ENCODE measurements at places on chromosomes 4 and X.

- no peak for DNase-seq
These were observed 52.5 kb upstream of the INTU start for GRCh38 chr4:127580300-127580699.

- no peak for DNase-seq
These were observed 212.0 kb upstream of the KLF3 start for GRCh38 chr4:38452009-38452408.

DNA sequence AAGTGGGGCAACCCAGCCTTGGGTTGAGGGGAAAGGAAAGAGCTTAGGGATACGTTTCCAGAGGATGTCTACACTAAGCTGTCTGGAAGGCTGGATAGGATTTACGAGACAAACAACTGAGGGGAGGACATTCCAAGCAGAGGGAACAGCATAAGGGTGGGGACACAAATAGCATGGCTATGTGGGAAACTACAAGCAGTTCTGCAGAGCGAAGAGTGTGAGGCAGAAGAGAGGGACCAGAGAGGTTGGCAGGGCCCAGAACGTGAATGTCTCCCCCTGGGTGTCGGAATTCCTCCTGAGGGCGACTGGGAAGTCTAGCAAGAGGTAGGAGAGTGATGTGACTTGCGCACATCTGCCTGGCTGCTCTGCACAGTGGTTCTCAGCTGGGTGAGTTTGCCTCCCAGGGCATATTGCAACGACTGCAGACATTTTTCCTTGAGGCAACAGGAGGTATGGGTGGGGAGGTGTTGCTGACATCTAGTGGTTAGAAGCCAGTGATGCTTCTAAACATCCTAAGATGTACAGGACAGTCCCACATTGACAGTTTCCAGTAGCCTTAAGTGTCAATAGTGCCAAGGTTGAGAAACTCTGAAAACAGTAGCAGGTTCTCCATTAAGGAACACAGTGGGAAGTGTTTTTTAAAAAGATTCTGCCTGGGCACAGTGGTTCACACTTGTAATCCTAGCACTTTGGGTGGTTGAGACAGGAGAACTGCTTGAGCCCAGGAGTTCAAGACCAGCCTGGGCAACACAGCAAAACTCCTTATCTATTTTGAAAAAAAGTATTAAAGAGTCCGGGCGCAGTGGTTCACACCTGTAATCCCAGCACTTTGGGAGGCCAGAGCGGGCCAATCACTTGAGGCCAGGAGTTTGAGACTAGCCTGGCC, 9.2 kb downstream of the NDUFA1 start:
- peak; percentile 16 for DNase-seq

- DNase-seq, result no peak
These were observed 24.1 kb upstream of the WFS1 start for GRCh38 chr4:6245246-6246169.

GRCh38 chrX:124594017-124594651, 247.8 kb downstream of the SH2D1A start:
- no peak for DNase-seq

DNA sequence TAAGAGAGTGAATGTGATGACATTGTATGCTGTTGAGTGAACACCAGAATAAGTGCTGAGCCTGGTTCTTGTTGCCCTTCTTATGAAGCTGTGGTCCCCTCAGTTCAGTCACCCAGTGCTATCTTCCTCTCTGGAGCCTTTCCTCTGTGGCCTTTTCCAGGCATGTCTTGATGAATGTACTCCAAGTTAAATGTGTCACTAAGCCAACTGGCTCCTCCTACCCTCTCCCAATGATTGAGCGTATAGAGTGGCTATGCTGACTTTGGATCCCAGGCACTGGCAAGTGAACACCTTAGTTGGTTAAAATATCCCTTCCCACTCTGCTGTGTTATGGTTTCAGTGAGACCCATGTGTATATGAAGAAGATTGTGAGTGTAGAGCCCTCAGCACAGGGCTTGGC, 134.1 kb upstream of the MAMLD1 start:
- no peak for DNase-seq

DNA sequence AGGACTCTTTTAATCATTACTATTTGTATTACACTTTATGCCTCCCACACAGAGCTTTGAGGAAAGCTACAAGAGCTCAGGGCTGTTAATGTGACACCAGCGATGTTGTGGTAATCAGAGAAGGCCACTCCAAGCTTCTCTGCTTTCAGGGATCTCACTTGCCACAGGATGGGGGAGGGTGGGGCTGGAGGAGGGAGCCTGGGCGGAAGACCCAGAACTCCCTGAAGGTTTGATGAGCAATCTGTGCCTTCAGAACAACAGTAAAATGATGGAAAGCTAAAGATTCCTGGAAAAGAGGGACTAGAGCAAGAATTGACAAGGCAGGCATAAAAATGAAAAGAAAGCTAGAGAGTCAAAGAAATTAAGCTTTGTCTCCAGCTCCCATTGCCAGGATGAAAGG, 75.6 kb downstream of the MAML3 start:
- no peak for DNase-seq

GRCh38 chr4:1045193-1045594, 33.8 kb downstream of the FGFRL1 start:
- no peak for DNase-seq

GRCh38 chrX:115912372-115912897, 258.1 kb upstream of the AGTR2 start:
- no peak for DNase-seq

DNA sequence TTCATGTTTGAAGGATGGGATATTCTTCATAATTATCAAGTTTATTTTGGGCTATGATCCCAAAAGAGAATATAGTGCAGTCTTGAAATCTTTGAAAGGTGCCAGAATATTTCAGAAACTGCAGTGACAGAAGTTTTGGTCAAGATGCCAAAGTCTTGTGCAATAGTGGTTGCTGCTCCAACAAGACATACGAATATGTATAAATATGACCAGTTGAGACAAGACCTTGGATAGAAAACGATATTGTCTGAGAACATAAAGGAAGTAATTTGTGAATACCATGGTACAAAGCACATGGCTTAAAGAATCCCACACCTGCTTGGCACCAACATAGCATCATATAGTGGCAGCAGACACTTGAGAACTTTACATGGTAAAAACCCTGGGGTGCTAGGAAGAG, 48.6 kb upstream of the AMELX start:
- DNase-seq, result no peak

- no peak for DNase-seq
These were observed 139.5 kb downstream of the PDLIM5 start for GRCh38 chr4:94591289-94591688.

- DNase-seq, result peak; percentile 48
These were observed 36.4 kb upstream of the PLAC1 start for GRCh38 chrX:134694333-134695322.

Data from SHP77 (cell line).